Hepatocyte (in vitro differentiated cells): ENCODE measurements at places on chromosomes 5 and 9. TPM values are rescaled to one million over a fixed set of nuclear protein-coding genes. Genes with fewer than 3 reads are reported as not detected.
A peak's percentile ranks its signal among the peaks of the same experiment; 100 is the strongest.

- no peak for DNase-seq
Measured at GRCh38 chr9:91486699-91487497, 63.3 kb upstream of the NFIL3 start.

The ECSCR gene
- total RNA-seq: 0.27 and 2.2 TPM in 2 replicates

DNA sequence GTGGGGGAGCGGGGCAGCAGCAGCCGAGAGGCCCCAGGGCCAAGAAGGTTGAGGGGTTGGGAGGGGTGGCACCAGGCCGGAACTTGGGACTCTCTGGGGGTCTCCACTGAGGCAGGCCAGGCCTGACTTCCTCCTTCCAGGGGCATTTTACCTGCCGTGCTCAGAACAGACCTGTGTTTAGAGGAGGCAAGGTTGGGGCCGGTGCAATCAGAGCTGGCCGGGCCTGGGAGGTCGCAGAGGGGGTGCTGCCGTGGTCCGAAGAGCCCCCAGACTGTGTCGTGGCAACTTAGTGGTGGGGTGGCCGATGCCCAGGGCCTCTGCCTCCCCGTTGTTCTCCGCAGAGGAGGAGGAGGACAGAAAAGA, 21.8 kb downstream of the GLT6D1 start:
- DNase-seq: no peak

DNA sequence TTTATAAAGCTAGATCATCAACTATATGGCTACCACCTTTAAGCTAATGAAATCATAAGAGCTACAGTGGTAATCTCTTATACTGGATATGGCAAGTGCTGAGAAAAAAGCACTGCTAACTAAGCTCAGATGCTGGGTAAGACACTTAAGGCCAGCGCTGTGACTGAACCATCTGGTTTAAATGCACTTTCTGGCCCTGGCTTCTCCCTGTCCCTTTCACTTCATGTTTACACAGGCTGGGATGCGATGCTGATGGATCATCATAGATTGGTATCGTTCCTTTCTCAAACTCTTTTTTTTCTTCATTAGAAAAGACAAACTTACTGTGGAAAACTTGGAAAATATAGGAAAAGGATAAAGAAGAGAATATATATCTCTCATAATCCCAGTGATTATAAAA, 52.3 kb downstream of the KIF24 start:
- no peak for DNase-seq

The EGFLAM gene
- total RNA-seq: 4.4 and 9.0 TPM in 2 replicates

- DNase-seq: no peak
Measured at GRCh38 chr5:14353726-14354474, 210.8 kb downstream of the TRIO start.

The SERF1A gene
- 10.2 and 17.5 TPM in 2 replicates for total RNA-seq

GRCh38 chr9:76717613-76718012, 46.6 kb upstream of the PCA3 start:
- DNase-seq: no peak

- no peak for DNase-seq
Measured at GRCh38 chr9:109997682-109998081, 210.3 kb downstream of the C9orf152 start.

The CATSPER3 gene
- not detected in 2 replicates for total RNA-seq

DNA sequence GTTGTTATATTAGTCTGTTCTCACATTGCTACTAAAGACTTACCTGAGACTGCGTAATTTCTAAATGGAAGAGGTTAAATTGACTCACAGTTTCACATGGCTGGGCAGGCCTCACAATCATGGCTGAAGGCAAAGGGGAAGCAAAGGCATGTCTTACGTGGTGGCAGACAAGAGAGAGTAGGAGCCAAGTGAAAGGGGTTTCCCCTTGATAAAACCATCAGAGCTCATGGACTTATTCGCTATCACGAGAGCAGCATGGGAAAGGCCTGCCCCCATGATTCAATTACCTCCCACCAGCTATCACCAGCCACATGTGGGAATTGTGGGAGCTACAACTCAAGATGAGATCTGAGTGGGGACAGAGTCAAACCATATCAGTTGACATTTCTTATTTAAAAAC, 374.5 kb upstream of the RORB start:
- DNase-seq: no peak

The PDE8B gene
- total RNA-seq: 9.2 and 13.2 TPM in 2 replicates

DNA sequence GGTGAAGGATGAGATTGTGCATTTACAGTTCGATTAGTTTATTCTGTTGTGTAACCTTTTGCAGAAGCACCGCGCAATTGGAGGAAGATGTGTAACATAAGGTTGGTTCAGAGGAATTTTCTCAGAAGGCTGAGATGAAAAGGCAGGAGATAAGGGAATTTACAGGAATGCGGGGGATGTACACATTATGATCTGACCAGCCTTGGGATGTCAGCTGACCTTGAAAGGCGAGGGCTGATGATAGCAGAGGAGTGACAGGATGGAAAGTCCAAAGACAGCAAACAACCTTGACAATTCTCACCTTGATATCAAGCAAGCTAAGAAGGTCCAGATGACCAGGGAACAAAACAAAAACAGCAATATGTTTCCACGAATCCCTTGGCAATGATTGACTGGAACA, 88.8 kb downstream of the OTULIN start:
- peak; percentile 25 for DNase-seq

DNA sequence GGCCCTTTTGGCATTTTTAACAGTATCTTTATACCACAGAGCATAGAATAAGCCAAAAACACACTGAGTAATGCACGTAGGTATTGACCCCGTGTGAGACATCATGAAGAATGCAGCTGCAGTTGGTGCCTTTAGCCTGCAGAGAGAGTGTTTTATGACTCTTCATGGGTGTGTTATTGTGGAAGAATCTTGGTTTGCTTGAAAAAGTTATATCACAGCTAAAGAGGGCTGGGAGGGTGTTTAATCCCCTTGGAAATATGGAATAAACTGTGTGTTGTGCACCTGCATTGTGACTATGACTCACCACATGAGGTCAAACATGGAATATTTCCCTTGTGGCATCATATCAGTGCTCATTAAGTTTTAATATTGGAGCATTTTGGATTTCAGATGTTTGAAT, 458.7 kb downstream of the CDH9 start:
- no peak for DNase-seq

GRCh38 chr9:21777701-21778100, 24.7 kb upstream of the MTAP start:
- DNase-seq: no peak

GRCh38 chr9:114080195-114080772, 2.2 kb upstream of the AMBP start:
- no peak for DNase-seq

GRCh38 chr5:108028883-108029282, 353.0 kb downstream of the FBXL17 start:
- DNase-seq: no peak

The EQTN gene
- total RNA-seq: 1.1 TPM in 1 of 2 replicates, not detected in the other

- DNase-seq: no peak
Measured at GRCh38 chr5:156686380-156686779, 163.7 kb upstream of the PPP1R2B start.

The DCTN3 gene
- total RNA-seq: 60.3 and 75.0 TPM in 2 replicates

DNA sequence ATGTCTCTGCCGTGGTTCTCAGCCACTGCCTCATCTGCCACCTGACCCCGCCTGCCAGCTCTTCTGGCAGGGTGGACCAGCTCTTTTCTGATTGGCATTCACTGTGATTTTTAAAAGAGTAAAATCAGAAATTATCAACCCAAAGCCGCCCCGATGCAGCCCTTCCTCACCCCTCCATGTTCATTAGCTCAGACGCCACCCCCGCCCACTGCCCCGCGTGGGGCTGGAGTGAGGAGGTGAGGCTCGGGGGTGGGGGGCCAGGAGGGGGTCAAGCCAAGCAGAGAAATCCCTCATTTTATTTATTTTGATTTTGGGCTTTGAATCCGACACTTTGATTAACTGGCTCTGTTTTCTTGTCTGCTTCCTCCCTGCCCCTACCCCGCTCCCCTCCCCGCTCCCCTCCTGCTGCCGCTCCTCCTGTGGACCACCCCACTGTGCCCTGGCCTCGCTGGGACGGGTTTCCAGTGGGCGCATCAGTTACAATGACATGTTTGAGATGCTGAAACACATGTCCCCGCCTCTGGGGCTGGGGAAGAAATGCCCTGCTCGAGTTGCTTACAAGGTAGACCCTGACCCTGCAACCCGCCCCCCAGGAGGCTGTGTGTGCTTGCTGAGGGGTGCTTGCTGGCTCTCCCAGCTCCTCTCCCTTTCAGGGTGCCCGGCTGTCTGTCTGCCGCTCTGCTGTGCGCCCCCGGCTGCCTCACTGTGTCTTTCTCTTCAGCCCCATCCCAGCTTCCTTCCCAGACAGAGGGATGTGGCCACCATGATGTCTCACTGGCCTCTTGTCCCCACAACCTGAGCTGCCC, 224.9 kb downstream of the CACNA1B start:
- DNase-seq: no peak

The CNOT6 gene
- 20.3 and 24.1 TPM in 2 replicates for total RNA-seq
